ENCODE measurements at places on chromosomes 16 and 17. TPM values are rescaled to one million over a fixed set of nuclear protein-coding genes. Genes with fewer than 3 reads are reported as not detected.

- no peak for DNase-seq
- peaks cover 100% of the 10 kb centered on the region for H3K27me3 ChIP-seq
- no peak overlapping the region for H3K27ac ChIP-seq
- H3K4me3 ChIP-seq, result no peak overlapping the region
- peaks cover 4% of the 10 kb centered on the region for H3K4me1 ChIP-seq
These were observed 5.2 kb upstream of the HOXB13 start for GRCh38 chr17:48733632-48734328.

- no peaks in the 10 kb centered on the region for H3K4me1 ChIP-seq
- no peak overlapping the region for H3K4me3 ChIP-seq
- no peaks in the 10 kb centered on the region for H3K36me3 ChIP-seq
- peak; percentile 99 for DNase-seq
- no peak overlapping the region for H3K27ac ChIP-seq
- peaks cover 6% of the 10 kb centered on the region for H3K27me3 ChIP-seq
These were observed 7.2 kb upstream of the PDP2 start for GRCh38 chr16:66872943-66873684.

- peaks cover 48% of the 10 kb centered on the region for H3K4me1 ChIP-seq
- DNase-seq, result peak; percentile 21
- H3K27ac ChIP-seq, result no peak overlapping the region
- H3K27me3 ChIP-seq, result peaks cover 12% of the 10 kb centered on the region
- no peaks in the 10 kb centered on the region for H3K36me3 ChIP-seq
These were observed 76.9 kb downstream of the RPA1 start for GRCh38 chr17:1906662-1907101.

DNA sequence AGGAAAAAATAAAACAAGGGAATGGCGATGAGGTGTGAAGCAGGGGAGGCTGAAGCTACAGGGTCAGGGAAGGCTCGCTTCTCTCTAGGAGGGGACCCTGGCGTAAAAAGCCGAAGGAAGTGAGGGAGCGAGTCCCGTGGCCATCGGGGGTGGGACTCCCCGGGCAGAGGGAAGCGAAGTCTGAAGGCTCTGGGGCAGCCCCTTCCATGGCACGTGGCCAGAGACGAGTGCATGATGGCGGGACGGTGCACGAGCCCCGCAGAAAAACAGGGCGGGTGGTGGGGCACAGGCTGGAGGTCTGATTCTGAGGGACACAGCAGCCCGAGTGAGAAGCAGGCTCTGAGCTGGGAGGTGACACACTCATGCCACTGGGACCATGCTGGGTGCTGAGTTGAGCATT, 21.1 kb upstream of the NCBP3 start:
- DNase-seq, result no peak
- H3K27me3 ChIP-seq, result no peaks in the 10 kb centered on the region
- H3K27ac ChIP-seq, result no peak overlapping the region
- H3K4me1 ChIP-seq, result no peaks in the 10 kb centered on the region
- H3K4me3 ChIP-seq, result no peak overlapping the region
- no peaks in the 10 kb centered on the region for H3K36me3 ChIP-seq

- H3K36me3 ChIP-seq, result no peaks in the 10 kb centered on the region
- H3K27me3 ChIP-seq, result peaks cover 39% of the 10 kb centered on the region
- no peak overlapping the region for H3K27ac ChIP-seq
- peaks cover 3% of the 10 kb centered on the region for H3K4me1 ChIP-seq
- H3K4me3 ChIP-seq, result no peak overlapping the region
These were observed 223.2 kb upstream of the DYNLRB2 start for GRCh38 chr16:80317599-80318037.

DNA sequence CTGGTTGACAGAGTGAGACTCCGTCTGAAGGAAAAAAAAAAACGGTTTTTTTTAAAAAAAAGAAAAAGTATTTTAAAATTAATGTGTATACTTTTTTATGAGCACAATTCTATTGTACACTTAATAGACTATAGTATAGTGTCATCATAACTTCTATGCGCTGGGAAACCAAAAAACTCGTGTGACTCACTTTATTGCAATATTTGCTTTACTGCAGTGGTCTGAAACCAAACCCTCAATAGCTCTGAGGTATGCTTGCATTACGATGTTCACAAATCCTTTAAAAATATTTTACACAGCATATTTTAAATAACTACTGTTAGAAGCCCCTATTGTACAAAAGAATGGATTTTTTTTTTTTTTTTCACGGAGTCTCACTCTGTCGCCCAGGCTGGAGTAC, 12.4 kb upstream of the MAP2K6 start:
- no peaks in the 10 kb centered on the region for H3K36me3 ChIP-seq
- H3K27ac ChIP-seq, result no peak overlapping the region
- no peak overlapping the region for H3K4me3 ChIP-seq
- H3K4me1 ChIP-seq, result no peaks in the 10 kb centered on the region
- DNase-seq, result no peak

DNA sequence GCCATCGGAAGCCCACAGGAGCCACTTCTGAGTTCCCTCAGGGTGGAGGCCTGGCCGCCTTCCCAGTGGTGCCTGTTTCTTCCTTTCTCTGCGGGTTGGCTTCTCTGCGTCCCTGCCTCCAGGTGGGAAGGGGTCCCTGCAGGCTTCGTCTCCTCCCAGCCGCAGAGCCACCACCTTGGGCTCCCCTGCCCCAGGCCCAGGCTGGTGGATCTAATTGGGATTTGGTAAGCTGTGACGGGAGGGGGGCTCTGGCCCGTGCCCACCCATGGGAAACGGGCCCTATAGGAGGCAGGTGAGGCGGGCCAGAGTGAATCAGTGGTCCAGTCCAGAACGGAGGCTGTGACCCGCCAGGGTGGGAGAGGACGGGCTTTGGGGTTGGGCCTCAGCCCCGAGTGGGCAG, 32.1 kb downstream of the JPH3 start:
- no peak overlapping the region for H3K4me3 ChIP-seq
- H3K4me1 ChIP-seq, result no peaks in the 10 kb centered on the region
- no peaks in the 10 kb centered on the region for H3K36me3 ChIP-seq

DNA sequence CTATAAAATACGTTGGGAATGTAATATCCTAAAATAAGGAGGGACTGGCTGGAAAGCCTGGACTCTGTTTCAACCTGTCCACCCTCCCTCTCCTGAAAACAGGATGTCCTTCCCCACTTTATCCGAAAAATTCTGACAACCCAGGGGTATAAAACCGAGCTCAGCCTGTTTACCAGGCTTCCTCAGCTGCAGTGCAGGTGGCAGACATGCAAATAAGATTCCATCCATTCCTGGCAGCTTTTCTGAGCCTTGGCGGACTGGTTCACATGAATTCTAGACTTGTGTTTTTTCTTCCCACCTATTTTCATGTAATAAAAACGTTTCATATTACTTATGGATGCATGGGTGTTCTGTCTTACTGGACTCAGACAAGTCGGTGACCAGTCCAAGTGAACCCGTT, 479.3 kb downstream of the KCNJ18 start:
- H3K4me1 ChIP-seq, result no peaks in the 10 kb centered on the region
- H3K27ac ChIP-seq, result no peak overlapping the region
- no peak overlapping the region for H3K4me3 ChIP-seq

GRCh38 chr17:37124821-37125173, 176.0 kb downstream of the AATF start:
- peaks cover 30% of the 10 kb centered on the region for H3K4me1 ChIP-seq
- H3K27ac ChIP-seq, result peak overlapping the region; percentile 15
- H3K36me3 ChIP-seq, result peaks cover 20% of the 10 kb centered on the region
- H3K27me3 ChIP-seq, result no peaks in the 10 kb centered on the region
- no peak for DNase-seq

ZFPM1 gene
- 9.4 TPM for total RNA-seq

ANKRD40CL gene
- not detected for total RNA-seq

GCGR gene
- 0.15 TPM for total RNA-seq

Measured in cardiac muscle cell (in vitro differentiated cells and primary cell).